Germinal center (tissue), 1 donor: ENCODE measurements at places on chromosomes 13 and 19.
A peak's percentile ranks its signal among the peaks of the same experiment; 100 is the strongest.

- no peak for DNase-seq
Observed at GRCh38 chr13:43720780-43721397, 65.9 kb downstream of the ENOX1 start.

GRCh38 chr19:38433268-38433733 lies at the start of gene RYR1:
RYR1 (plus strand) TSS chr19:38433691; CDS start chr19:38433830, 139 bp downstream.
- DNase-seq = peak; percentile 89

- no peak for DNase-seq
Observed at GRCh38 chr19:2180881-2181632, 17.3 kb downstream of the DOT1L start.

GRCh38 chr13:75137911-75138571 lies 343.9 kb downstream of the TBC1D4 start:
- no peak for DNase-seq

GRCh38 chr19:5298471-5298901 lies 42.1 kb downstream of the PTPRS start:
- no peak for DNase-seq

- no peak for DNase-seq
Observed at GRCh38 chr19:50659318-50660087, 10.3 kb downstream of the C19orf81 start.

- DNase-seq = no peak
Observed at GRCh38 chr13:36850790-36851438, 31.9 kb downstream of the RFXAP start.

DNA sequence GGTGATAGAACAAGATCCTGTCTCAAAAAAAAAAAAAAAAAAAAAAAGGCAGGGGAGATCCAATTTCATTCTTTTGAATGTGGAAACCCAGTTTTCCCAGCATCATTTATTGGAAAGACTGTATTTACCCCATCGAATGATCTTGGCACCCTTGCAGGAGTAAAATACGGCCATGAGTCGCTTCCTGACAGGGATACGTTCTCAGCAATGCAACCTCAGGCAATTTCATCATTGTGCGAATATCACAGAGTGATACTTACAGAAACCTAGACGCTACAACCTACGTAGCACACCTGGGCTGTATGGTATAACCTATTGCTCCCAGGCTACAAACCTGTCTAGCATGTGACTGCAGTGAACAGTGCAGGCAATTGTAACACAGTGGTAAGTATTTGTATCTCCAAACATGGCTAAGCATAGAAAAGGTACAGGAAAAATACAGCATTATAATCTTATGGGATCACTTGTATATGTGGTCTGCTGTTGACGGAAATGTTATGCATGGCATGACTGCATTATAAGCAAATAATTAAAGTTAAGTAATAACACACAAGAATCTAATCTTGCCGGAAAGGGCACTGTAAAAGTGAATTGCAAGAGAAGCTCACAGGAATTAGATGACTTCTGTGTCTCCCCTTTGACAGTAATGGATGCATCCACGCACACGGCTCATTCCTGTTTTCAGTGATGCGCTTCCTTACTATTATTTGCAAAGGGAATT lies 24.1 kb downstream of the RFX2 start:
- no peak for DNase-seq

- DNase-seq = no peak
Observed at GRCh38 chr13:22103046-22104027, 432.5 kb downstream of the FGF9 start.

DNA sequence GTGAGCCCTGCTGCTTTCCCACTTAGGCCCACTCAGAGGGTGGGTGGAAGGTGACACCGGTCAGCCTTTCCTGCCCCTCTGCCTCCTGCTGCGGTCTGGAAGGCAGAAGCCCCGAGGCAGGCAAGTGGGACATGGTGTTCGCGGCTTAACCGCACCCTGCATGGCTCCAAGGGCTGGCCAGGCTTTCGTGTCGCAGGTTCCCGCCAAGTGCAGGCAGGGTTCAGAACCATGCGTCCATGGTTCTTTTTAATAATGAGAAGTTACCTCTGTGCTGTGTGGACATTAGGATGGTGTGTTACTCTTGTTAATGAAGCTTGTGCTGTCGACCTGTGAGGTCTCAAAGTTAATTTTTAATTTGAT lies 986 bp downstream of the DGKH start:
- DNase-seq = no peak

DNA sequence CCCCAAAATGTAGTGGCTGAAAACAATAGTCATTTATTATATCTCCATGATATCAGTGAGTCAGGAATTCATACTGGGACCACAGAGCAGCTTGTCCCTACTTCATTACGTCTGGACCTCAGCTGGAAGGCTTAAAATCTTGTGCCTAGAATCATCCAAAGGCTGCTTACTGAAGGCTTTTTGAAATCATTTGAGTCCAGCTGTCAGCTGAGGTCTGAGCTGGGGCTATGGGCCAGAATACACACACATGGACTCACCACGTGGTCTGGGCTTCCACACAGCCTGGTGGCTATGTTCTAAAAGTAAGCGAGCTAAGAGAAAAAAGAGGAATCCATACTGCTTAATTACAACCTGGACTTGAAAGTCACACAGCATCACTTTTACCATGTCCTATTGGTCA lies 209.2 kb downstream of the KCTD12 start:
- DNase-seq = no peak

- no peak for DNase-seq
Observed at GRCh38 chr13:94557684-94558235, 38.2 kb downstream of the TGDS start.

DNA sequence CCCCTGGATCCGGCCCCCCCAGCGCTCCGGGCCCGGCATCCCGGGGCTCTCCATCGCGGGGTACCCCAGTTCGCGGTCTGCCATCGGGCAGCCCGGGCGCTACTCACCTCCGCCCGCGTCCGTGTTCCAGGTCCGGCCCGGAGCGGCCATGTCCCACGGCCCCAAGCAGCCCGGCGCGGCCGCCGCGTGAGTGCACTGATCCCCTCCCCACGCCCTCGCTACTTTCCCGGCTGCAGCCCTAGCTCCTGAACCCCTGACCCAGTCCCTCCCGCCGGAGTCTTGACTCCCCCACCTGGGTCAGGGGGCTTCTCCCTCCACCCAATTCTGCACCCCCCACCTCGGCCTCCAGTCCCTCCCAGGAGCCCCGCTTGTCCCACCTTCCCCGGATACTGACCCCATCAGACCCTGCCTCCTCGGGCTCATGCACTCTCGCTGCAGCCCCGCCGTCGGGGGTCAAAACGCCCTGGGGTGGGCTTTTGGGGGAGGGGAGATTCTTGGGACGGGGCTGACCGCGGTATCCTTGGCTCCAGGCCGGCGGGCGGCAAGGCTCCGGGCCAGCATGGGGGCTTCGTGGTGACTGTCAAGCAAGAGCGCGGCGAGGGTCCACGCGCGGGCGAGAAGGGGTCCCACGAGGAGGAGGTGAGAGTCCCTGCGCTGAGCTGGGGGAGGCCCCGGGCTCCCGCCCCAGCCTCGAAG lies 566 bp downstream of the HMG20B start:
- no peak for DNase-seq

DNA sequence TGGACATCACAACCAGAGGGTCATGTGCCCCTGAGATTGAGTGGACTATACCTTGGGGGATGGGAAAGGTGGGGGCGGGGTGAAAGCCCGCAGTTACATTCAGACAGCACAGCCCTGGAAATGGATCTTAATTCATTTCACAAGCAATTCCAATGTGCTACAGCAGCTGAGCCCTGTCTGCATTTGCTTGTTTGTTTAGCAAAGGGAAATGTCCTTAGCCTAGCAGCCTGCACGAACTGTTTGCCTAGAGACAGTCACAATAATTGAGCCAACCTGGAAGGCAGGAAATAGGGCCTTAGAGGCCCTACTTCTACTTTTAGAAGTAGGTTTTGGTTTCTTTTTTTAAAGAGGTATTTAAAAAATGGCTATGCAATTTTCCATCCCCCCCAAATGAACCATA lies 177.3 kb upstream of the KL start:
- no peak for DNase-seq

DNA sequence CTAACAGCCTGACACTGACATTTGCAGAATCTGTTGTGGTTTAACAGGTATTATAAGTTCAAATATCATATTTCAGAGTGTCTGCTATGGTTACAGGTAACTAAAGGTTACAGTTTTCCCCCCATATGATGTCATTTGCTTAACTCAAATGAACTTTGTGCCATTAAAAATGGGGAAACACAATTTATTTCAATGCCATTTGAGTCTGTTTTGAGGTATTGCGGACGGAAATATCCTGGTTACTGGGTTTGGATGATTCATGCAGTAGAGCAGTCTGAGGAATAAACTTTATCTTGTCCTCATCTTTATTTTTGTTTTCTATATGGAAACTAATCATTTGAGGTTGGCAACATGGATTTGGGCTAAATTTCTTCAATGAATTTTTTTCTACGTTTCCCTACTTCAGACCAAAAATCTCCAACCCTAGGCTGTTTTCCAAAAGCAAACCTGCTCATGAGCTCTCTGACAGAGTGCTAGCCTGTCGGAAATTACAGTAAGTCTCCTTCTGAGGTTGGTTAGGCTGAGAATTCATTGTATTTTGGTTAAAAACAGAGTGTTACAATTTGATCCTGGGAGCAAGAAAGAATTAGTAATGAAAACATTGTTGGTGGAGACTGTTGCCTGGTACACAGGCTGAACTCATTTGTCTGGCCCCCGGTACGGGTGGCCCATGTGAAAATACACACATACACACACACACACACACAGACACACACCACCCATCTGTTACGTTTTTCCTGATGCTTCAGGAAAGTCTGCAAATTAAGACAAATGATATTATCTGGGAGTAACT lies 66.1 kb downstream of the AKAP11 start:
- DNase-seq = no peak

- DNase-seq = no peak
Observed at GRCh38 chr19:39828015-39828653, 5.8 kb downstream of the DYRK1B start.

DNA sequence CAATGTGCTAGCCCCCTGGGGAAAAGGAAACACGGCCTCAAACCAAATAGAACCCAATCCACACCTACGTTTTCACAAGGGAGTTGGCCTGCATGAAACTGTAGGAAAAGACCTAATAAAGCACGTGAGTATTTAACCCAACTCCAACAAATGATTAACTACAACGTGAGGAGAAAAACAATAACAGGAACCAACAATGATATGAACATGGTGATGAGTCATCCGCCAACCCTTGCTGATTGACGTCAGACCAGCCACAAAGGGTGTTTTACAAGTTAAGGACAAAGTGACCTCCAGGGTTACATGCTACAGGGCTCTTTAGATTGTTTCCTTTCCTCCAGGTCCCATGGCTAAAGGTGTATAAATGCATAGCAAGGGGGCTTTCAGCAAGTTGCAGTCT lies 460.5 kb downstream of the COG6 start:
- DNase-seq = no peak
